NCI-H1436 treated with DMSO at 0.1 percent for 48 hours (cell line): ENCODE measurements at places on chromosomes 6 and 20.

DNA sequence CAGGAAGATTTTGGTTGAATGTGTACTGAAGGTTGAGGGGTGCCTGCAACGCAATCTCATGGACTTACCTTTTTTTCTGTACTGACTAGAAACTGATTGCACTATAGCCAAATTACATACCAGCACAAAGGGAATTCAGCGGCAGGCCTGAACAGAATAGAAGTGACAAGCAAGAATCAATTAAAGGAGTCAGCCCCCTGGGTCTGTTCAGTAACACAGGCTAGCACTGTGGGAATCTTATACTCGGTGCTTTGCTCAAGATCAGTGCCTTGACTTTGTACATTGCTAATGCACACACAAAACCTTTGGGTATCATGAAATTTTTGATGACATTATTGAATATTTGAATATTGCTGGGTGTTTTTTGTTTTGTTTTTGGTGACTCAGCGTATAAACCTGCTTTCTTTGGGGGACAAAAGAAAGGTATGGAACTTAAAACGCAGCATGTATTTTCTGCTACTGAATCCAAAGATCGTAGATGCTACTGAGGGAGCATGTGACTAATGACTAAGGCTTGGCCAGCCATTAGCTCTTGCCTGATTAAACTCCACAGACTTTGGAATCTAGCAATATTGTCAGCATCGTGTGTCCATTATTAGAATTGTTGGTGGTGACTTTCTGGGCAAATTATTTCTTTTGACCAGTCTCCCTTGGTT lies 236.6 kb downstream of the ARID1B start:
- DNase-seq: no peak

DNA sequence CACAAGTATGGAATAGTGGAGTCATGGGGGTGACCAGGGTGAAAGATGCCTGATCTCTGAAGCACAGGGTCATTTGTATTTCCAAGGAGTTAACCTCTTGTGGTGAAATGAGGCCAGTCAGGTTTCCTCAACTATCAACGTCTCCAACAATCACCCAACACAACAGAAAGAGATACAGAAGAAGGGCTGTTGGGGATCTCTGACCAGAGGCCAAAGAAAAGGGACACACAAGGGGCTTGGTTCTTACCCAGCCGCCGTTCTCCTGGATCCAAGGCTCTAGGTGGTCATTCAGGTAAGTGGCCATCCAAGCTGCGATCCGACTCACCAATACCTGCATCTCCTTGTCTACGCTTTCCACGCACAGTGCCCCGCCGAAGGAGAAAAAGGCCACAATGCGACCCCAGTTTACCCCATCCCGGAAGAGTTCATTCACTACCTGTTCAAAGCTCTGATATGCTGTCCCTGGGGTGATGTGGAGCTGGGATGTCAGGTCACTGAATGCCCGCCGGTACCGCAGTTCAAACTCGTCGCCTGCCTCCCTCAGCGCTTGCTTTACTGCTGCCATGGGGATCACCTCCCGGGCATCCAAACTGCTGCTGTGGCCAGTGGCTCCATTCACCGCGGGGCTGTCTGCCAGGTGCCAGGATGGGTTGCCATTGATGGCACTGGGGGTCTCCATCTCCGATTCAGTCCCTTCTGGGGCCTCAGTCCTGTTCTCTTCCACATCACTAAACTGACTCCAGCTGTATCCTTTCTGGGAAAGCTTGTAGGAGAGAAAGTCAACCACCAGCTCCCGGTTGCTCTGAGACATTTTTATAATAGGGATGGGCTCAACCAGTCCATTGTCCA lies 1.0 kb downstream of the BCL2L1 start:
- no peak for DNase-seq

GRCh38 chr6:14787677-14788076 lies 458.2 kb upstream of the JARID2 start:
- DNase-seq: no peak

DNA sequence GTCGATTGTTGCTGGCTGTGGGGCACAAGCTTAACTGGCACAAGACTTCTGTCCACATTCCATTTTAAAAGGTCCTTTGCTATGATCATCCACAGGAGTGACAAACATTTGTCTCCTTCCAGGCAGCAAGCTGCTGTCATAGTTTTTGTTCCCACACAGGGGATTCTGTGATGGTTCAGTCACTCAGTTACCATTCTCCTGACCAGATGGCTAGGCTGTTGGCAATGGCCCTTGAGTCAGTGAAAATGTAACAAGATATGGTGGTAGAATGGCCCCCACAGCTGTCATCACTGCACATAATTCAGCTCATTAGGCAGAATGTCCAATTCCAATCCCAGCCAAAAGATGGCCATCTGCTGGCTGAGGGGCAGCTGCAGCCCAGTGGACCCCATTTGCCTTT lies 13.7 kb downstream of the BPIFA1 start:
- DNase-seq: no peak

DNA sequence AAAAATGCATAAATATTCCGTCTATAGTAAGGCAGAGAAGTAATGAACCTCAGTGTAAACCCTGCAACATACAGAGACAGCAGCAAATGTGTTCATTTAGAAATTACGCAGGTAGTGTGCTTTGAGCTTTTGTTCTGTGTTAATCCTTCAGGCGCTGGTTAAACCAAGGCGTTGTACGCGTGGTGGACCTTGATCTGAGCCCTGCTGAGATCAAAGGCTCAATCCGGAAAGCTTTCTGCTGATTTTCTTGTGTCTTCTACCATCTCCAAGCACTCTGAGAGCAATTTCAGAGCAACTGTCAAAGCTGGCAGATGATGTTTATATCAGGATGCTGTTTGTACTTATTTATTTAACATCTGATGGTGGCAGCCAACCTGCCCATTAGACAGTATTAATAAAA lies 382.8 kb downstream of the CDH26 start:
- DNase-seq: no peak

DNA sequence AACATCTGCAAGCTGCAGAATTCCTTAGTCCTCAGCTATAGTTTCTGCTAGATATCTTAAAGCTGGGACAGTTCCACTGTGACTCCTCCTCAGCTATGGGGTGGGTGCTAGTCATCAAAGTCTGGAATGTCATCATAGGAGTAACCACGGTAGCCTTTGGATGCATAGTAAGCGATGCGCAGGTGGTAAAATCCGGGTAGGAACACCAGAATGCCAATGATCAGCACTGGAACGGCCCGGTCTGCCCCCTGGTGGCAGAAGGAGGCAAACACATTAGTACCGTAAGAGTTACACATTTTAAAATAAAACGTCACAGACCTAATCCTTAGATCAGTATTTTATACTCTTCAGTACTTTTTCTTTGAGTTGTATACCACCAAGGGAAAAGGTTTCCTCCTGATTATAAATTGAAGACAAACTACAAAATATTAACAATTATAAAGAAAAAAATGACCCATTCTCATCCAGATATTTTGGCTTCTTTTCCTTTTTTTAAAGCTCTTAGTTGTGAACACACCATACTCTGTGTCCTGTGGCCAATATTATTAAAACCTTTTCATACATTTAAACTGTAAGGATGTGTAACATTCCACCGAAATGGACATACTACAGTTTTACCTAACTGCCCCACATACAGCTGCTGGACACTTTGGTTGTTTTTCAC lies 18.9 kb downstream of the PCNA start:
- DNase-seq: no peak

- no peak for DNase-seq
Measured at GRCh38 chr6:22320750-22321149, 23.9 kb upstream of the PRL start.

DNA sequence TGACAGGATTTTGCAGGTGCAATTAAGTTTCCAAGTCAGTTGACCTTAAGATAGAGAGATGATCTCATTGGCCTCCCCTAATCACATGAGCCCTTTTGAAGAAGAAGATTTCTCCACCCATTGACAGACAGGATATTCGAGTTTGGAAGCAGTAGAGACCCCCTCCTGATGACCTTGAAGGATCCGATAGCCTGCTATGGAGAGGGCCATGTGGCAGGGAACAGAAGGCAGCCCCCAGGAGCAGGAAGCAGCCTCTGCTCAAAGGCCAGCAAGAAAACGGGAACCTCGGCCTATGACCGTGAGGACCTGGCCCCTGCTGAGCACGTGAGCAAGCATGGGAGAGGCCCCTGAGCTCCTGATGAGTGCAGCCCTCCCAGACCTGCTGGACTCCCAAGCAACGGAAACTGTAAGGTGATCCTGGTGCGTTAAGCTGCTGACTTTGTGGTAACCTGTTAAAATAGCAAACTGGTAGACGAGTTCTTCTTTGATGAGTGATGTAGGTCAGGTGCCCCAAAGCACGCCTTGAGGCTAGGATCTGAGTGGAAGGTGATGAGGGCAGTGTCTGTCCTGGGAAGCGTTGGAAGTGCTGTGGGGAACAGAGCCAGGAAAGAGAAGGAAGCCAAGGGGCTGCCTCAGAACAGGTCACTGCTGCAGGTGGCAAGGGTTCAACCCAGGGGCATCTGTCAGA lies 18.5 kb upstream of the TUBB2A start:
- no peak for DNase-seq

GRCh38 chr20:63964412-63964811 lies 5.3 kb downstream of the ZNF512B start:
- DNase-seq: no peak

- DNase-seq: no peak
Measured at GRCh38 chr6:8342241-8342819, 93.0 kb downstream of the SLC35B3 start.

DNA sequence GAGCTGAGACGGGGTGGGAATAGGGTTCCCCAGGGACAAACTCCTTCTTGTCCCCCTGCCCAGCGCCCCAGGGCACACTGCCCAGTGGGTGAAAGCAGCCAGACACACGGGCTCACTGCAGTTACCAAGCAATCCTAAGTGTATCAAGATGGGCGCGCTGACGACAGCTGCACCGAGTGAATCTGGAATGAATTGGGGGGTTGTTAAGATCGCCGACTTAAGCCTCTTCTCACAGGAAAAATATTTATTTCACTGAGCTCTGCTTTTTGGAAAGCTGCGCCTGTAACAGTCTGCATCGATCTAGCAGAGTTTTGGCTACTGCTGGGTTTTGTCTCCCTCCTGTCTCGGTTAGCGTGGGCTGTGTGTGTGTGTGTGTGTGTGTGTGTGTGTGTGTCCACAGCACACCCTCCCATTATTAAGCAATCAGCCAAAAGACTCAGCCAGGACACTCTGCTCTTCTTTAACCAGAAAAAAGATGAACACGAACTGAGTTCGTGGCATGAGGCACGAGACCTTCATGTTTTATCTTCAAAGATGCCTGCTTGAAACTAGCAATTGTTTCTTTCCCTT lies 35.9 kb downstream of the RIPOR3 start:
- no peak for DNase-seq

DNA sequence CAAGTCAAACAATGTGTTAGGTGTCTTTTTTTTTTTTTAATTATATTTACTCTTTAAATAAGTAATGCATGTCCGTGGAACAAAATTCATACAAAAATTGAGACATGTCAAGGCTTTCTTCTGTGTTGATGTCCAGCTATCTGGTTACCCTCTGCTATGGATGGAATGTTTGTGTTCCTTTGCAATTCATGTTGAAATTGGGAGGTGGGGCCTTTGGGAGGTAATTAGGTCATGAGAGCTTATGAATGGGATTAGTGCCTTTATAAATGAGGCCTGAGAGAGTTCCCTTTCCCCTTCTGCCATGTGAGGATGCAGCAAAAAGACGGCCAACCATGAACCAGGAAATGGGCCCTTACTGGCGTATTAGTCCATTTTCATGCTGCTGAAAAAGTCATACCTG lies 83.1 kb upstream of the KCNG1 start:
- no peak for DNase-seq

GRCh38 chr6:33786736-33787135 lies 2.2 kb downstream of the LEMD2 start:
- no peak for DNase-seq

DNA sequence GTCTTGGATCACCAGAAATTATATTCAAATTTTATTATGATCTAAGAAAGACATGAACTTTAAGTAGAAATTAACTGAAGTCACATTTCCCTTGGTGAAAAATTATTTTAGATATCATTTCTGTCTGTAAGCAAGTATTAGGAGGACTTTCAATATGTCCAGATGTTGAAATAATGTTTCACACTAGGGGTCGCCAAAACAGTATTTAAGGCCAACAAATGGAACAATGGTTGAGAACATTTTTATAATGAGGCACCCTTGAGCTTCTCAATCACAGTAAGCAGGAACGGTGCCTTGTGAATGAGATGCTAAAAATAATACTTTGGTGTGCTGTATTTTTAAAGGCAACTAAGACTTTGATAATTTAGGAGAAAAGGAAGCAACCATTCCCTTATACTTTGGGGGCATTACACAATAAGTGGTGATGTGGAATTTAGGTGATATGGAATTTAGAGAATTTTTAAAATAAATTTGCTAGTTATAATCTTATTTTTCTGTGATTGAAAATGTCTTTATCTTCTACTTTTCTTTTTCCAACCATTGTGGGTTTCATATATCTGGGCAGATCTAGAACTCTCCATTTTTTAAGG lies 9.6 kb upstream of the SF3B5 start:
- no peak for DNase-seq

DNA sequence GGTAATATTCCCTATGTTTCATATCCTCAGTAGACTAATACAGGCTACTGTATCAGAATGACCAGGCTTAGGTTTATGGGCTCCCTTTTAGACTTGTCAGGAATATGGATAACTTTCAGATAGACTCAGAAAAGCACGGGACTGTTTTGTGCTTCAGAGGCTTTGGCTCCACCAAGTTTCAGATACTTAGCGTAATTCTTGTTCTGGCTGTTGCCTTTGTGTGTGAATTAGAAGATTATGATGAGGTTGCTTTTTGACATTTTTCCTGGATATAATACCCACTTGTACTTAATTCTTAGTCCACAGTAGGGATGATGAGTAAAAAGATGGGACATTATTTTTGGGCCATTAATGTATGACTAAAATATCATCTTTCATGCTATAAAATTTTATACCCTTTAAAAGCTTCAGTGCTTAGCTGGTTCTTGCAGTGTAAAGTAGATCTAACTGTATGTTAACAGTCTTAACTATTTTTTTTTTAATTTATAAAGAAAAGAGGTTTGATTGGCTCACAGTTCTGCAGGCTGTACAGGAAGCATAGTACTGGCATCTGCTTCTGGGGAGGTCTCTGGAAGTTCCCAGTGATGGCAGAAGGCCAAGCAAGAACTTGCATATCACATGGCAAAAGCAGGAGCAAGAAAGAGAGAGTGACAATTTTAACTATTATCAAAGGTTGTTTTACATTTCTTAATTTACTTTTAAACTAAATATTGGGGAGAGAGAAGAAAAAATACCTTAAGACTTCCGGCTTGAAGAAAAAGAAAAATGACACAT lies 120.7 kb downstream of the ZFAND3 start:
- DNase-seq: no peak

DNA sequence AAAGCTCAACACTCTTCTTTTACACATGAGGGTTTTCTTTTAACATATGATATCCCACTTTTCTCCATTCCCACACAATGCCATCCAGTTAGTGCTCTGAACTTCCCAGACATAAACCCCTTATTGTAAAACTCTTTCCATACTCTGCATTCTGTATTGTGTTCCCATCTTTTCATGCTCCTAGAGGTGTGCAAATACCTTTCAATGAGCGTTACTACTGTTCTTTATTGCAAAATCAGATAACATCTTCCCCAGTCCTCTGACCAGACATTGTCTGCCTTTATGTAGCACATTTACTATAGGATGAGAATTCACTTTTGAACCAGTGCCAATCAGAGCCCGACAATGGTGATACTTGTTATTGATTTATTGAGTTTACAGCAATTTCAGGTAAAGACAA lies 296.2 kb downstream of the GRIK2 start:
- DNase-seq: no peak
